ENCODE measurements at places on chromosomes 11 and 22.

- DNase-seq, result no peak
Measured at GRCh38 chr11:128524172-128524571, 63.2 kb downstream of the ETS1 start.

DNA sequence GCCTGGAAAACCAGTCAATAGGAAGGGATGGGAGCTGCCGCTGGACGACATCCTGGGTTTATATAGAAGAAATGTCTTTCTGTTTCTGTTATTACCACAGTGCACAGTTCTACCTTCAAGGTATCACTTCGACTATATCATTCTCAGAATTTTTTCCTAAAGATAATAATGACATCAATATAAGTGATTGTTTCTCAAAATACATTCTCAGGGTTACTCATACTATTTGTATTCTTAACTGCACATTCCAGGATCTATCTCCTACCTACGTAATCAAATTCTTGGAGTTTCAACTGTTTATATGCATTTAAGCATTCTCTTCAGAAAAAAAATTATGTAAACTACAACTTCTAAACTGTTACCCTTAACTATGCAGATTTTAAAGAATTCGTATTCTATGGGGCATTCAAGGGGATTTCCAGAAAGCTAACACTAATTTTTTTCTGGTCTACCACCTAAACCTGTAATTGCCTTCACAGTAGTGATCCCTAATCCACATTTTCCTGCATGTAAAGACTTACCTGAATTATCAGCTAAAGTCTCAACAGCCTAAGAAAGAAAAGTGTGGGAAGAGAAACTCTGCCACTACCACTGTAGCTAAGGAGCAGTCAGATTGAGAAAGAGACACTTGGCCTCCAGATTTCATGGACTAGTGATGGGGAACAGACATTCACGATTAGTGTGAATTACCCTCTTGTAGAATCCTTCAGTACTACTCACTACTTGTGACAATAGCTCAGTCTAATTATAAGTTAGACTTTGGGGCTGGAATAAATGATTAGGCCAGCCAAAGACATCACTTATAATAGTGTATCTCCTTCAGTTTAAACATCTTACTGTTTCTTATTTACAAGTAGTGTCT is at the start of gene OR51B5:
Gene OR51B5, minus strand, starts transcription at position 51 of the 862 bp plus-strand sequence. Its CDS starts 0 bp downstream, at position 51.
- DNase-seq, result no peak

DNA sequence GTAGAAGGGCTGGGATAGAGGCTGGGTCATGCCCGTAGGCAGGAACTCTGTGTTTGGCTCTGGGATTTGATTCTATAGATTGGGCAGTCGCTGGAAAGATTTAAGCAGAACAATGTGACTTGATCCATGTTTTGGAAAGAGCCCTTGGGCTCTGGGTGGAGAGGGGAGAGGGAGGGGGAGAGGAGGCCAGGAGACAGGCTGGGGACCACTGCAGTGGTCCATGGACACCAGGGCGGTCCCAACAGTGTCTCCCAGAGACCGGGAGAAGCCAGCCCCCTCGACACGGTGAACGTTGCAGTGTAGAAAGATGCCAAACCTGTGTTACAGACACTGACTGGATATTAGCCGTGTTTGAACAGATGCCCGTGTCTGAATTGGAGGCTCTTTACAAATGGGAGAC is 19.5 kb downstream of the PVALB start:
- DNase-seq, result no peak

DNA sequence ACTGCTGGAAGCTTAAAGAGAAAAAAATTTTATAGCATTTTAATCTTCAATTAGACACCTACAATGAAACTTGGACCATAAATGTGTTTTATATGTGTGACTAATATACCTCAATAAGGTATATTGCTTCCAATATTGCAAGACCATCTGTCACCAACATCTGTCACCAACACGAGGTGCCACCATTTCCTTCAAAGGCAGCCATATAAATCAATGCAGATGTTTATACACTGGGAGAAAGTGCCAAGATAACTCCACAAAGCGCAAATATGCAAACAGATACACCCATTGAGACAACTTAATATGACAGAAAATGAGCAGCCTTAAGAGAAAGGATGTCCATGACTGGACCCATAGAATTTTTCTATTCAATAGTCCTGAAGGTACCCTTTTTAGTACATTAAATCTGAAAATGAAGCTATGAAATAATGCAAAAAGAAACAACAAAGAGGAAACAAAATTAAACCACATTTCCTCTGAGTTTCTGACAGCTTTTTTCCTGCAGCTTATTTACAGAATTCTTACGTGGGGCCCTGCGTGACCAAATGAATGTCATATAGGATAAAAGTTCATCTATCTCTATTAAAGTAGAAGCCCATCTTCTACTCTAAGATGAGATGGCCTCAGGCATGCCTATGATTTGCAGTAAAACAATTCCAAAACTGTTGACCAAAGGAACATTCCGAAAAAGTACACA is 12.5 kb downstream of the MPZL3 start:
- DNase-seq, result no peak

DNA sequence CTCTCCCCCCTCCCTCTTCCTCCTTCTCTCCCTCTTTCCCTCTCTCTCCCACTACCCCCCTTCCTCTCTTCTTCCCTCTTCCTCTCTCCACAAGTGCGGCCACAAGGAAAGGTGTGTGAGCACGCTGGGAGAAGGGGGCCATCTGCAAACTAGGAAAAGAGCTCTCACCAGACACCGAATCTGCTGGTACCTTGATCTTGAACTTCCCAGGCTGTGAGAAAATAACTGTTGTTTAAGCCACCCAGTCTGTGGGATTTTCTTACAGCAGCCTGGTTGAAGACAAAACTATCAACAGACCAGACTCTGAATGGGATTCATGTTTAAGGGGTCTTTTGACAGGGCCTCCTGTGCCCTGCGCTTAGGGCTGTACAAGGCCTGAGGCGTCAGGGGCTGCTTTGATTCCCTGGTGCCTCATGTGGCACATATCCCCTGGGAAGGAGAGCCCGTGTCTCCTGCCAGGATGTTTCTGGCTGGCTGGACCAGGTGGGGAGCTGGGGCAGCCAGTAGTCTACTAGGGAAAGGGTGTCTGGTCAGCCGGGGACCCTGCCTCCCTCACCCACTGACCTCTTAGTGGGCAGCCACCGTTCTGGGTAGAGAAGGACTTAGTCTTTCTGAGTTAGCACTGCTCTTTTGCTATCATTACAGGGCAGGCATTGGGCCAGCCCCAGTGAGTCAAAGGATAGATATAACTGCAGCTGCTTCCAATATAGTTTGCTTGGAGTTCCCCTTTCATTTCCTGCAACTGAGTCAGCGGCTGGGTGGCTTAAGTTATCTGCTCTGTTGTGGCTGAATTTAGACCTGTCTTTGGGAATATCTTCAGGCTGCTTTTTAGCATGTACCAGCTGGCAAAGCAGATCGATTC is 6.2 kb downstream of the PANX1 start:
- DNase-seq, result peak; percentile 16

- no peak for DNase-seq
Measured at GRCh38 chr11:1478011-1478410, 8.6 kb downstream of the MOB2 start.

GRCh38 chr11:66495401-66495854 is 15.0 kb upstream of the BBS1 start:
- DNase-seq, result no peak

GRCh38 chr11:84289381-84289906 is 1003.3 kb upstream of the CCDC90B start:
- DNase-seq, result no peak

GRCh38 chr11:32043737-32044136 is 47.1 kb upstream of the RCN1 start:
- no peak for DNase-seq

DNA sequence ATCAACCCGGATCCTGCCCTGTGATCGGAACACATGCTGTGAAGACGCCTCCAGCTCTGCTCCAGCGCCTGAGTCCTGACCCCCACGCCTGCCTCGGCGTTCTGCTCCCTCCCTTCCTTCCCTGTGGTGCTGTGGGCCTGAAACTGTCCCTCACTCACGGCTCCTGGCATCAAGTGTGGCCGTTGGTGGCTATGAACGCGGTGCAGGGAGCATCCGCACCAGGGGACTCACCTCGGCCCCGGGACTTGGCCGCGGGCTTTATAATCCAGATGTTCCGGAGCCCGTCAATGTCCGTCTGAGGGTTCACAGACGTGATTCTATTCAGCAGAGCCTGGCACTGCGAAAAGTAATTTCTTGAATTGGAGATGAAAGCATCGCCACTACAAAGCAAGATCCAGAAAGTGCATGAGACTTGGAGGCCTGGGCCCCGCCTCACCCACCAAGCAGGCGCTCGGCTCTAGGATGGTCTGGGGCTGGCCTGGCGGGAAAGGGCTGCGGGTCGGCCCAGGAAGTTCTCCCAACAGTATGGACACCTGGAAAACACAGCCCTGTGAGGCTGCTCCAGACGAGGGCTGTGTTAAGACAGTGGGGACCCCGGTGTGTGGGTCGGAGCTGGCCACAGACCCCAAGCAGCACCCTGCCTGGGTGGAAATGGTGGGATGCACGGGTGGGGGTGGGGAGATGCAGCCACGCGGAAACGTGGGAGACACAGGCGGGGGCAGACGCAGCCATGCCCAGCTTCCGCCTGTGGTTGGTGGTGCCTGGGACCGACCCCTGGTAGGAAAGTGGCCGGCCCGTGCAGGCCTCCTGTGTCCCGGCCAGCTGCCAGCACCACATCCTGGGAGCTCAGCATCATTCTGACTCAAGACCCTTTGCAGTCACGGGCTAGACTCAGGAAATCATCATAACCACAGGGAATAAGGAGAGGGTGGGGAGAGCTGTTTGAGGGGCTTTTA is 21.8 kb upstream of the IL17REL start:
- no peak for DNase-seq

DNA sequence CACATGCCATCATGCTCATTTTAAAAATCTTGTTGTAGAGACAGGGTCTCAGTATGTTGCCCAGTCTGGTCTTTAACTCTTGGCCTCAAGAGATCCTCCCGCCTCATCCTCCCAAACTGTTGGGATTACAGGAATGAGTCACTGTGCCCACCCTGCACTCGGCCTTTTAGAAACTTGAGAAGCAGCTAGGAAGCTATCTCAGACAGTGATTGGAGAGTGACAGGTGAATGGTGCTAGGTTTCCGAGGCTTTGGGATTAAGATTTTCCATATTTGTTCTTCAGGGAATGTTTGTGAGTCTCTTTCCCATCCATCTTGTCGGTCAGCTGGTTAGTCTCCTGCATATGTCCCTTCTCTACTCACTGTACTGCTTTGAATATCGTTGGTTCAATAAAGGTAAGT is 10.5 kb downstream of the EI24 start:
- no peak for DNase-seq

DNA sequence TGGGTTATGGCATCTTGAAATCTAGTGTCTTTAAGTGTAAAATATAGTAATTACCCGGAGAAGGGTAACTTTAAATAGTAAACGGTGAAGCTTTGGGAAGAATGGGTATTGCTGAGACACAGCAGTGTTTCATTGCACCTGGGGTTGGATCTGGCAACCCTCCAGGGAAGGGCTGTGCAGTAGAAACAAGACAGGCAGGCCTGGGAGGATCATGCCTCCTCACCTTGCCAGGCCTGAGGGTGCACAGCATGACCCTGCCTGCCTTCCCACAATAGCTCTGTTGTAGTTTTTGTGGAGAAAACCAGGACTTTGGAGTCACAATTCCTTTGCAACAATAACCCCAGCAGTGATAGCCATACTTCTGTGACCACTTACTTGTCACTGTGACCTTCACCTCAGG is 64.6 kb upstream of the ADSL start:
- no peak for DNase-seq

DNA sequence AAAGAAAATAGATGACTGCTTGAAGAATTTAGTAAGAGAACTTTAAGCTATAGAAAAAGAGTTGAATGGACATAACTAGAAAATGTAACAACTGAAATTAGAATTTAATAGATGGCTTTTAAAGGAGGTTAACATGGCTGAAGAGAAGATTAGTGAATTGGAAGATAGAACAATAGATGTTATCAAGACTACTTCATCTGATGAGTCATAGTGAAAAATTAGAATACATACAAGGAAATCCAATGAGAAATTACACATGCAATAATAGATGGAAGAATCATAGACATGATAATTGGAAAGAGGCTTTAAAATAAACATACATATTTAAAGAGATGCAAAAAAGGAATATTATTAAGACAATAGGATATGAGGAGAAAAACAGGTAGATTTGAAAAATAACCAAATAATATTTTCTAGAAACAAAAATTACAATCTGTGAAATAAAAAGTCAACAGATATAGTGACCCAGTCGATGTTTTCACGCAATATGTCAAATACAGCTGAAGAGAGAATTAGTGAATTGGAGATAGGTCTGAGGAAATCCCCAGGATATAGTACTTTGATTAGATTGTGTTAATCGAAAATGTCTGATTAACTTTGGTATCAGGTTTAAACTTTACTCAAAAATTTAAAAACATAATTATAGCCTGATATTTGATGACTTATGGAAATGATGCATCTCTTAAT is 28.2 kb downstream of the CAT start:
- DNase-seq, result no peak

- DNase-seq, result no peak
Measured at GRCh38 chr22:20584029-20584871, 76.8 kb downstream of the MED15 start.

GRCh38 chr11:3208272-3208671 is 10.3 kb downstream of the MRGPRG start:
- DNase-seq, result no peak

GRCh38 chr11:131748151-131749050 is 378.0 kb downstream of the NTM start:
- peak; percentile 1 for DNase-seq

- DNase-seq, result no peak
Measured at GRCh38 chr11:11929920-11930319, 78.5 kb downstream of the DKK3 start.

- no peak for DNase-seq
Measured at GRCh38 chr11:57700425-57700824, 11.6 kb downstream of the MED19 start.
